ENCODE measurements at places on chromosomes 6 and 20.

DNA sequence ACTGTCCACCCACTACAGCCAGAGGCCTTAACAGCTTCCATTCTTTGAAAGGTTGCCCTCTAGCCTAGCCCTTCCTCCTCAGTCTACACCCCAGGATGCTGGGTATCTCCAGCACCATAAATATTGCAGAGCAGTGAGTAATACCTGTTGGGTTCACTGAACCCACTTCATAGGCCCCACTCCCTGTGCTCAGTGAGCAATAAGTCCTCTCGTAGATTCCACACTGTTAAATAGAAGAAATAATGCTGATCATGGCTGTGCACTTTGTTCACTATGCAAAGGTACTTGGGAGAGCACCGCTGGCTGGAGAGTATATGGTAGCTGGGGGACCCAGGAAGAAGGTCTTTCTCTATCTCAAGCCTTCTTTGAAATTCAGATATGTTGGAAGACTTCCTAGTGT, 87.3 kb downstream of the RSPH3 start:
- DNase-seq, result no peak

GRCh38 chr20:13953227-13953626, 37.2 kb downstream of the SEL1L2 start:
- DNase-seq, result no peak

DNA sequence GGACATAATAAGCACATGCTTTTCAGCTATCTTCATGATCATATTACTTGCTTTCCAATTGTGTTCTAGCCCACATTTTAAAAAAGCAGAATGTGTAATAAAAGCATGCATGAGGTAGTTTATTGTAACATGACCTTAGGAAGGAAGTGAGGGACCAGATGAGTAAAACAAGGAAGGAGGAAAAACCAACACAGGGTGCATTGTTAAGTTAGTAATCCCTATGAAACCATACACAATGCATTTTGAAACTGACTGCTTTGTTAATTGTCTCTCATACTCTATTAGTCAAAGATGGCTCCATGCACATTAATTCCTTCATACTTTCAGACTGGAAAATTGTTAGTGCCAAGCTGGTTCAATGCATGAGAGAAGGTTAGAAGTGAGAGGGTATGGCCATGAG, 37.7 kb upstream of the CENPW start:
- peak; percentile 7 for DNase-seq

DNA sequence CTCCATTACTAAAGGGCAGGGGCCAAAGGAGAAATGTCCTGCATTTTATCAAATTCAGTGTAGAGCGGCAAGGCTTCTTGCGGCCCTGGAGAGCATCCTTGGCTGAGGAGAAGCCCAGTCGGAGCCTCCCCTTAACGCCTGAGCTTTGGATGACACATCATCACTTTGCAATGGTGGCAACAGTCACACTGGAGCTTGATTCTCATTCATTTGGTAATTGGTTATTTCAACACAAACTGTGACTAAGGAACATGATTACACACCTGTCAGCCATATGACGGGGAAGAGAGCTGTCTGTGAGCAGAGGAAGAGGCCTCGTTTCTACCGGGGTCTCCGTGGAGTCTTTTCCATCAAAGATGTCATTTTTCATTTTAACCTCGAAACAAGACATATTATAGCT, 81.4 kb downstream of the SOBP start:
- no peak for DNase-seq

DNA sequence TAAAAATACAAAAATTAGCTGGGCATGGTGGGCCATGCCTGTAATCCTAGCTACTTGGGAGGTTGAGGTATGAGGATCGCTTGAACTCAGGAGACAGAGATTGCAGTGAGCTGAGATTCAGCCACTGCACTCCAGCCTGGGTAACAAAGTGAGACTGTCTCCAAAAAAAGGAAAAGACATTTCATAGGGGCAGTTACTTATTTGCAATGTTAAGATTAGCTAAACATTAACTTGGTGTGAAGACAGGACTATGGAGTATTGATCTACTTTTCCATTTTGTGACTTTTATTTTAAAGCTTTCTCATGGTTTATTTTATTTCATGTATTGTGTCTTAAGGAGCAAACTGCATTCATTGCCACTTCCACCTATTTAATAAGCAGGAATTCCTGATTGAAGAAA, 153.0 kb downstream of the UTRN start:
- no peak for DNase-seq

DNA sequence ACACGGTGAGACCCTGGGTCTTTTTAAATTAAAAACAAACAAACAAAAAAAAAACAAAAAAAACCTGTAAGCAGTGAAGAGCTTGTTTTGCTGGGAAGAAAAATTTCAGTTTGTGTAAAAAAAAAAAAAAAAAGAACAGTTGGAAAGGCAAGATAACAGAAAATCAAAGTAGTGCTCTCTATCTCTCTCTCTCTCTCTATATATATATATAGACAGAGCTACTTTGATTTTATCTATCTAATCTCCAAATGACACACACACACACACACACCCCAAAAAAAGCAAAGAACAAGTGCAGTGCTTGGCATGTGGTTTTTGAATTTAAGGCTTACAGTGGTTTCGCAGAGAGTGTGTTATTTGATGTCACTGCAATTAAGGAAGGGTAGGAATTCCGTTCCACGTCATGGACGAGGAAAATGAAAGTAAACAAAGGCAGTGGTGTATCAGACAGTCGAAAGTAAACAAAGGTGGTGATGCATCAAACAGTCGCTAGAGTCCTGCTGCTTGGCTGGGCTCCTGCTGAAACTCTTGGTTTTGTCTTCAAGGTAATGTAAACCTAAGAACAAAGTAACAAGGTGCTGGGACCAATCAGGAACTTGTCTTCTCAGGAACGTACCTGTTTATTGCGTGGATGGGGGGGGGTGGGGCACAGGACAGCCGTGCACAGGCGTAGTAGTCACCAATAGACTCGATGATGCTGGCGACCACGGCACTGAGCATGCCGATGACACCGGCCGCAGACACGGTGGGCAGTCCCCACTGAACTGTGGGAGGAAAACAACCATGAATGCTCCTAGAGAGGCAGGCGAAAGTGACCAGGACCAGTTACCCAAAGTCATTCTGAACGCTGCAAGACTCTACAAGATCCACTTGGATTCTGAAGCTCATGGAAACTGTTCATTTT, 131.8 kb downstream of the SLC23A2 start:
- no peak for DNase-seq

GRCh38 chr6:135196739-135197510, 15.8 kb downstream of the MYB start:
- DNase-seq, result peak; percentile 72
